SJSA1 (cell line): ENCODE measurements at places on chromosomes 7 and 10.

DNA sequence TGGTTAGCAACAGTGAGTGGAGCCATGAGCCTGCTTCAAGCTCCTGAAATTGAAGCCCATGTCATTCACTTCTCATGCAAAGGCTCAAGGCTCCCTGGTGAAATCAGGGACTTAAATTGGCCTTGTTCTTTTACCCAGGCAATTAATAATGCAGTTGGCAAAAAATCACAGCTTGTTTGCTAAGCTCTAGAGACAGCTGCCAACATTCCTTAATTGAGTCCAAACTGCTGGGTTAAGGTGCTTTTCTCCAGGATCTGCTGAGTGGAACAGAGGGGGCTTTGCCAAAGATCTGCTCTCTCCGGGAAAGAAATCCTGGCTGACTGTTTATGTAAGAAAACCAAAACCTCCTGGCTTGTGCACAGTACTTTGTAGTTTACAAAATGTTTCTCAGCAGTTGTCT, 257.6 kb upstream of the GHITM start:
- no peak for DNase-seq

GRCh38 chr10:29691564-29692072, 56.8 kb upstream of the SVIL start:
- peak; percentile 55 for DNase-seq

- no peak for DNase-seq
These were observed 4.4 kb upstream of the BET1 start for GRCh38 chr7:94008537-94008936.

DNA sequence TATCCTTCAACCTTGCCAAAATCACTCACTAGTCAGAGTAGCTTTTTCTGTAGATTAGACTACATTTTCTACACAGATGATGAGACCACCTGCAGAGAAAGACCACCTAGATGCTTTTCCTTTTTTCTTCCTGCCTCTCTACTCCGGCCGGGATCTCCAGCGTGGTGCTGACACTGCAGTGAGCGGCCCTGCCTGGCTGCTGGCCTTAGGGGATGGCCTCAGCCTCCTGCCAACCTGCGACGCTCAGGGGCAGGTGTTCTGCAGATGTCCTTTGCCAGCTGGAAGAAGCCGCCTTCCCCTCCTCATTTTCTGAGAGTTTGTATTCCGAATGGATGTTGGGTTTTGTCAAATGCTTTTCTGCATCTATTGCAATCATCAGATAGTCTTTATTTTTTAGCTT, 43.5 kb upstream of the NKX6-2 start:
- no peak for DNase-seq

DNA sequence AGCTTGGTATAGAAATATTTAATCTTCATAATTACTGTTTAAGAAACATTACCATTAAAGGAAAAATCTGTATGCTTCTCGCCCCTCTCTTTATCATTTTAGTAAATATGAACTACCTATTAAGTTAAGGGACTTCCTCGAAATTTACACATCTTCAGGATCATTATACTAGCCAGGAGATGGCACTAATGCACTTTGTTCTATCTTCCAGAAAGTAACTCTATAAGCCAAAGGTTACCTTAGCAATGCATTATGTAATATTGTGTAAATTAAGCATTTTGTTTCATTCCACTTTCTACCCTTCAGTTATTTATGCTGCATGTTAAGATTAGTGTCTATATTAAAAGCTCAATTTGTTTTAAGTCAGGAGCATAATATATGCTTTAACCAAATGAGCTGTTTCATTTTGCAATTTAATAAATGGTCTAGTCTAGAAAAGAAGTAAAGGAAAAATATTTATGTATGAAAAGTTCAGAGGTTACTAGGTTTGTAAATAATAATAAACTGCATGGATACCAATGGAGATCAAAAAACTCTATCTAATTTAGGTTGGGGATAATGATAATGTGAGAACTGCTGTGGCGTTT, 128.5 kb downstream of the ANKRD7 start:
- peak; percentile 7 for DNase-seq

DNA sequence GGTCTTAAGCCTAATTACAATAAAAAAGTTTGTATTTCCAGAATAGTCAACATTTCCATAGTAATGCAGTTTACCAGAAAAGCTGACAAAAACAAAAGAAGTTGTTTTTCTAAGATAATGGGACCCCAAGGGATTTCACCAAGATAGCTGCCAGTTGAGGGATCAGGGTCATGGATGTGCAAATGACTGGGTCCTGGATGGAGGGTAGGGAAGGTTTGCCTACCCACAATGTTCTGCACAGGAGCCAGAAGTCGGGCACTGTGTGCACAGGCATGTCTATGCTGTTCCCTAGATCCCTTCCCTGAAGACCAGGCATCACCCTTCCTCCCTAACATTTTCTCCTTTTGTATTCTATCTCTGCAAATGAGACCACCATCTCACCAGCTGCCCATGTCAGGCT, 94.1 kb upstream of the FAM133B start:
- DNase-seq = no peak

GRCh38 chr10:131886237-131886636, 14.6 kb upstream of the PPP2R2D start:
- DNase-seq = no peak

GRCh38 chr10:6171881-6172695, 30.6 kb upstream of the PFKFB3 start:
- peak; percentile 67 for DNase-seq

- no peak for DNase-seq
These were observed 400.6 kb upstream of the VSTM2A start for GRCh38 chr7:54141576-54141975.

DNA sequence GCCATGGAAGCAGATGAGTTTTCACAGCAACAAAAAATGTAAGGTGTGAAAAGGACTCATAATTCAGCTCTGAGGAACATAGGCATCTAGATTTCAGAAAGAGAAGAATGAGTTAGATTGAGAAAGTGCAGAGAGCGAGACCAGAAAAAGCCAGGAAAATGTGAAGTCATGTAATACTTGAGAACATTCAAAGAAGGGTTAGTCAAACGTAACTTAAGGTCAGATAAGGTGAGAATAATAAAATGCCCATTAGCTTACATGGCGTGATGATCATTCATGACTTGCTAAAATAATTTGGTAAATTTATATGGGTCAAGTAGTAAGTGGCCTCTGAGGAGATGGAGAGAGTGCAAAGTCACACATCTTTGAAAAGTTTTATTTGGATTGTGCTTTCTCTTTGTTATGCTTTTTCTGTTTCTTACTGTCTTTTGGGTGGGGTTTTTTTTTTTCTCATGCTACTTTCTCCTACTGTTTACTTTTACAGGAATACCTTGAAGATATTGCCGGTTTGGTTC, 271.8 kb upstream of the NRG3 start:
- DNase-seq = no peak

- DNase-seq = no peak
These were observed 340.5 kb downstream of the SDK1 start for GRCh38 chr7:3641582-3641981.

DNA sequence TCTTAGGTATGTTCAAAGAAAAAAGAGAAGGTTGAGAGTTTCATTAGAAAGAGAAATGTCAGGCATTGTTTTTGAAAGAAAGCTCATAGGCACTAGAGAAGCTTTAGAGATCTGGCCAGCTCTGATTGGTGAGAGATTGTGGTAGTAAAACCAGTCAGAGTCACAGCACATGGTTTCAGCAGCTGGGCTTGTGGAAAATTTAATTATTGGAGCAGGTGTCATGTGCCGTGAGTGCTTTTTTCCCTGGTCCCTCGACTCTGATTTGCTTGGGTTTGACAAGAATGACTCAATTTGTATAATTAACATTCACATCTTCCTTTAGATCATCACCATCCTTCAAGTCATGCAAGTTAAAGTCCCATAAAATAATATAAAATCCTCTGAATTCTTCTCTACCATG, 35.2 kb downstream of the MRPL32 start:
- no peak for DNase-seq

DNA sequence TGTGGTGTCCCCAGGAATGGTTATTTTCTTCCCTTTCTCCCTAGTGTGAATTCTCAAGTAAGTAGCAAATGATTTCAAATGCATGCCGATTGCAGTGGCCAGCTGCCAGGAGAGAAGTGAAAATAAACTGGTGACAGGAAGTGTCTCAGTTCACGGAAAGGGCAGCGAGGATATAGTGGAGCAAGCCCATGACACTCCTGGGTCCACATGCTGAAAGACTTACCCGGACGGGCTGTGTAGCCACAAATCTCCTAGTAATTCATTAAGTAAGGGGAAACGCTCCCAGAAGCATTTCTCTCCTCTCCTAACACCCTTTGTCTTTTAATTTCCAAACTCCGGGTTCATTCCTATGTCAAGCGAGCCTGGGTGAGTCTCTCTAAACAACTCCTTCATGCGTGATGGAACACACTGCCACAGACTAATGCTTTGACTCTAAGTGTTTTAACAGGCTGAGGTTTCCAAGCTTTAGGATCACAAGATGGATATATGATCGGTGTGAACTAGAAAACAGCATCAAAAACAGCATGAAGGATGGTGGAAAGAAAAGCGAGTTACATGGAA, 125.6 kb downstream of the CYP26A1 start:
- peak; percentile 96 for DNase-seq

- DNase-seq = no peak
These were observed 47.5 kb downstream of the GLI3 start for GRCh38 chr7:42189535-42189934.

GRCh38 chr10:28975891-28976531, 298.7 kb downstream of the BAMBI start:
- peak; percentile 63 for DNase-seq

DNA sequence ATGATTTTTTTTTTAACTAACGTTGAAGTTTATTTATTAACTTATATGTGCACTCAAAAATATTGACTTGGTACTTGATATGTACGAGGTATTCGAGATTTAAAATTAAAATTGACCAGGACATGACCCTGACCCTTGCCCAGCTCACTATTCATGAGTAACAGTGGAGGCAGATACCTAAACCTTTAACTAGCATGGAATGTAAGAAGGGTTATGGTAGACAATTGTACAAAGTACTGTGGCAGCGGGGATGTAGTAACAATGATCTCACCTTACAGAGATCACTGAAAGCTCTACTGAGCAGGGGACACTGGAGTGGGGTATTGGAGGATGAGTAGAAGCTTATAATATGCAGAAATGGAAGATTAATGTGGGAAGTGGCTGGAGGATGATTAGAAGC, 60.8 kb downstream of the ADRA2A start:
- DNase-seq = no peak
